ENCODE measurements at places on chromosomes 2 and 18.

- no peak for DNase-seq
Measured at GRCh38 chr2:120454654-120455385, 108.9 kb downstream of the INHBB start.

GRCh38 chr2:103445347-103445746, 683.5 kb downstream of the TMEM182 start:
- DNase-seq = no peak

DNA sequence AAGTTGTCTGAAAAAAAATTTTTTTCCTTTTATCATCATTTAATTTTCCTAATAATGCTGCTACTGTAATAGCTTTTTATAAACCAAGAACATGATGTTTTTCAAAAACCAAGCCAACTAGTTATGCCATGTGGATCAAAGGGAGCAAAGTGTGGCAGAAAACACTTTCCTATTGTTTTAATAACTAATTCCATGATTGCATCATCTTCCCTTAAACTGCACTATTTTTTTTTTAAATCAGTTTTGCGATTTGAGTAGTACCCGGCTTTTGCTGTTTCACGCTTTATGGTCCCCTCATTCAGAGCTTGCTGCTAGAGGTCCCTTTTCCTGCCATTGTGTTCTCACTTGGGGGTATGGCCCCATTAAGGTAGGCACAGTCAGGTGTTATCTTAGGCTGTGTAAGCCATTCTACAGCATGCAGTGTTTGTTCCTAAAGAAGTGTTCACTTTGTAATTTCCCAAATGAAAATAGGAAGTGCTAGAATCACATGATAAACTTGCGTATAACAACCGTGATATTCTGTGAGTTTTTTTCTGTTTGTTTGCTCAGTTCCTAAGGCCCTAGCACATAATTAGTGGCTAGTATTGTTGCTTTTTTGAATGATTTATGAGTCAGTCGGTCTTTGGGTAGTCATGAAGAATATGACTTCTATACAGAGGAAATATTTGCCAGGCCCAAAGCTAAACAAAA, 225.8 kb downstream of the PTGR3 start:
- DNase-seq = no peak

DNA sequence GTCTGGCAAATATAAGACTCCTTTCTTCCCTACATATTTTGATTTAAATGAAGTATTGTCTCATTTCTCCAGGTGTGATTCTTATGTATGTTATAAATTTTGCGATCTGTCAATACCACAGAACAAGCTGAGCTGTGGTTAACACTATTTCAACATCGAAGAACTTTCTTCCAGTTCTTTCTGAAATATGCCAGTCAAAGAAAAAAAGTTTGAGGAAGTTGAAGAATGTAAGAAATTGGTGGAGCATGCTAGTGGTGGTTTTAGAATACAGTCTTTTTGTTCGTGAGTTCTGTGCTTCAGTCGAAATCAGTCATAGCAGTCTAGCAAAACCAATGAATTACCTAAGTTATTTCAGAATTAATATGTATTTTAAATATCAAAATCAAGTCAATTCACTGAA, 8.6 kb upstream of the COBLL1 start:
- no peak for DNase-seq

- no peak for DNase-seq
Measured at GRCh38 chr2:241011296-241011600, 12.8 kb downstream of the SNED1 start.

DNA sequence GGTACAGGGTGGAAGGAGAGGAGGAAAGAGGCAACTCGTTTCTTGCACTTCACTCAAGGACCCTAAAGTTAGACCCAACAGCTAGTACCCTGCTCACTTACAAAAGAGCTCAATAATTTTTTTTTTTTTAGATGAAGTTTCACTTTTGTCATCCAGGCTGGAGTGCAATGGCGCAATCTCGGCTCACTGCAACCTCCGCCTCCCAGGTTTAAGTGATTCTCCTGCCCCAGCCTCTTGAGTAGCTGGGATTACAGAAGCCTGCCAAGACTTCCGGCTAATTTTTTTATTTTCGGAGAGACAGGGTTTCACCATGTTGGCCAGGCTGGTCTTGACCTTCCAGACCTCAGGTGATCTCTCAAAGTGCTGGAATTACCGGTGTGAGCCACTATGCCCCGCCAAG, 4.1 kb downstream of the ASB3 start:
- no peak for DNase-seq

GRCh38 chr2:134185639-134186038, 68.2 kb upstream of the MGAT5 start:
- no peak for DNase-seq

GRCh38 chr2:168816369-168816768, 13.9 kb downstream of the NOSTRIN start:
- DNase-seq = no peak

DNA sequence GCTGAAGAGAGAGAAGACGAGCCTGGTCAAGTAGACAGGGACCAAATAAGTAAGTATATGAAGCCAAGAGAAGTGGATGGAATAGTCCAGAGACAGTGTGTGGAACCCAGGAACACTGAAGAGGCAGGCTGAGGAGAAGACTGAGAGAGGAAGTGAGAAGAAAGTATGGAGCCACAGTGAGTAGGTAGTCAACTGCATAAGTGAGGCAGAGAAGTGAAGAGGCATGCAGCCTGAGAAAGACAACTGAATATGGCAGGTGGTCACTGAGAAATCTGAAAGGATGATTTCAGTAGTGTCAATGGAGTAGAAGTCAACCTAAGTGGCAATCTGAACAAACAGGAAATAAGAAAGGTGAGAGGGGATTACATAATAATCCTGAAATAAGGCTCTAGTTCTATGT, 55.4 kb downstream of the CWC22 start:
- no peak for DNase-seq

- no peak for DNase-seq
Measured at GRCh38 chr2:15720561-15721307, 129.1 kb downstream of the DDX1 start.

GRCh38 chr2:122340246-122340645, 584.8 kb downstream of the TSN start:
- no peak for DNase-seq

Data from posterior cingulate gyrus (tissue), 11 donors.